Stimulated activated CD4-positive, alpha-beta T cell treated with anti-CD3 and anti-CD28 coated beads, TNF-alpha, amount 100 ng/mL, for 24 hours (primary cell): ENCODE measurements at places on chromosomes 12 and 14.

DNA sequence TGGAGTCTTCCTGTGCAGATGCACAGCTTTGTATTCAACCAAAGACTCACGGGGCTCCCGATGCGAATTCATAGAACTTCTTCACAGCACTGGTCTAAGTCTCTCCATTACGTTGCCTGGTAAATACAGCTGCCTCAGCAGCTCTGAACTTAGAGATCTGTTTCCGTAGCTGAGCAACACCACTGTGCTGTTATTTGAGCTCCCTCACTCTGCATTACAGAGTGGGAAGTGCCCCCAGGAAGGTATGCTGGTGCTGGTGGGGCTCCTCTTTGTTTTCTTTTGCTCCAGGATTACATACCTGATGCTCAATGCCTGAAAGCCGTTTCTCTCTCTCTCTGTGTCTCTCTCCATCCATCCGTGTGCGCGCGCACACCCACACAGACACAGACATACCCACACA, 227.5 kb upstream of the RMST start:
- no peak for DNase-seq

- DNase-seq: no peak
These were observed 409.8 kb downstream of the NPAS3 start for GRCh38 chr14:33348510-33348909.

DNA sequence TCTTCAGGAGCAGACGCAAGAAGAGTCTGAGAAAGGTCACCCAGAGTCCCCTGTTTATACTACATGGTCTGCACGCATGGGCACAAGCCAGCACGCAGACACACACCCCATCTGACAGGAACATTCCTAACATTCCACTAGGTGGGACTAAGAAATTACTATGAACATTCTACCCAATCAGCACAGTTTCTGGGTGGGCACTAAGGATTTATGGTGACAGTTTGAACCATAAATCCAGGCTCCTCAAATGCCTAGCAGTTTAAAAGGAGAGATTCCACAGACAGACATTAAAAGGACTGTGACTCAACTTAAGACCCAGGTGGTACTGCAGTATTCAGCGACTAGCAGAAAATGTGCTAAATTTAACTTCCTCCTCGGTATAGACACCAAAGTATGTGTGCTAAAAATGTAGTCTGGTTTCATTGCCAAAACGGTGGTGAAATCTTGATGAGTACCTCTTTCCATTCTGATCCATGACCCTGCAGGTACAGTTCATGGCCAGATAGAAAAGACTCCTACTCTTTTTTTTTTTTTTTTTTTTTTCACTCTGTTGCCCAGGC, 16.2 kb downstream of the ABHD4 start:
- DNase-seq: no peak

GRCh38 chr14:35558680-35559079, 24.7 kb downstream of the INSM2 start:
- DNase-seq: no peak

DNA sequence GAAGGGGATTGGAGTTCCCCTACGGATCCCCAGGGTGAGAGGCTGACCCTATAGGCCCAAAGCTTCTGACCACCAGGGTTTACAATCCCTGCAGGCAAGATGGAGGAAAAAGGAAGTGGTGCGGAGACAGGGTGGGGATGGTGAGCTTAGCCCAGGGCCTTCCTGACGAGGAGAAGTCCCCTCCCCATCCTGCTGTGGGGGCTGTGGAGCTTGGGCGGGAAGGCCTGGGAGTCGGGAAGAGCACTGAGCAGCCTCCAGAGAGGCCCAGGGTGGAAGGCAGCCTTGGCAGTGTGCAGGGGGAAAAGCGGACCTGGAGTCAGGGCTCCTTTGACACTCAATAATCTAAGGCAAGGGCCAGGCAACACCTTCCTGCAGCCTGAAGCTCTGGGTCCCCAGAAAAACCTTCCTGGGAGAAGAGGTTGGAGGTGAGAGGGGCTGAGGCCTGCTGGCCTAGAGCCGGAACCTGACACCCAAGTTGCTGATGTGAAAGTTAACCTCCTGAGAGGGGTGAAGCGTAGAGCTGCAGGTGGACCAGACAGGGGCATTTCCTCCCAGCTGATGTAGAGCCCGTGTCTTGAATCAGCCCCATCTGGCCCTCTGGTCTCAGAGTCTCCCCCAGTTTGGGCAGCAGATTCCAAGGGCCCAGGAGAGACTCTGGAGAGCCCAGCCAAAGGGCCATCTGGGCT, 6.0 kb downstream of the HDAC7 start:
- no peak for DNase-seq

DNA sequence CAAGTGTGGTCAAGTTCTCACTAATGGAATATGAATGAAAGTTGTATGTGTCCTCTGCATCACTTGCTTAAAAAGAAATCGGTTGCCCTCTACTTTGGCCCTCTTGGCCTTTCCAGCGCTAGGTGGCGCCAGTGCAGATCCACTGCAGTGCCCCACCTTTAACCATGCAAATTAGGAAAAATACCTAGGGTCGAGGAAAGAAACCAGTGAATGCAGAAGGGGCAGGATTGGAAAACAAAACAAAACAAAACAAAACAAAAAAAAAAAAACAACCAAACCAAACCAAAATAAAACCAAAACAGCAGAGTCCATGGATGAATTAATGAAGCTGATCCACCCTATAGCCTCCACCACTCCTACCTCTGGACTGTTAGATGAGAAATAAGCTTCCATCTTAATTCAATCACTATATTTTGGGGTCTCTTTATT, 12.9 kb upstream of the NEMF start:
- DNase-seq: peak; percentile 60
